Stimulated activated CD4-positive, alpha-beta T cell treated with anti-CD3 and anti-CD28 coated beads, Interleukin-15, amount 100 ng/mL, for 1 hour (primary cell): ENCODE measurements at places on chromosomes 7 and 10.

DNA sequence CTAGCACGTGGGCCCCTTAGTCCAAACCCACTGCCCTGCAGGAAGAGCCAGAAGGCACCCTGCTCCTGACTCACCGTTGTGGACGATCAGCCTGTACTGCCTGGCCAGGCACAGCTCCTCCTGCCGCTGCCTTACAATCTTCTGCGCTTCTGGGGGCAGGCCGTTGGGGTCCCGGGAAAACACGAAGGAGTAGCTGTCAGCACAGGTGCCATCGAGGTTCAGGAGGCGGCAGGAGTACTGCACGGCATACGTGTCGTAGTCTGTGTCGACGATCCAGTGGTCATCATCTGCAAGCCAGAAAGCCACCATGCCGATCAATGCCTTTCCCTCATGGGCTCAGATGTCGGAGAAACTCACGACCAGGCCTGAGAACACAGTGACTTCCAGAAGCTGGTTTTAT lies 7.3 kb downstream of the RBP4 start:
- DNase-seq = no peak

DNA sequence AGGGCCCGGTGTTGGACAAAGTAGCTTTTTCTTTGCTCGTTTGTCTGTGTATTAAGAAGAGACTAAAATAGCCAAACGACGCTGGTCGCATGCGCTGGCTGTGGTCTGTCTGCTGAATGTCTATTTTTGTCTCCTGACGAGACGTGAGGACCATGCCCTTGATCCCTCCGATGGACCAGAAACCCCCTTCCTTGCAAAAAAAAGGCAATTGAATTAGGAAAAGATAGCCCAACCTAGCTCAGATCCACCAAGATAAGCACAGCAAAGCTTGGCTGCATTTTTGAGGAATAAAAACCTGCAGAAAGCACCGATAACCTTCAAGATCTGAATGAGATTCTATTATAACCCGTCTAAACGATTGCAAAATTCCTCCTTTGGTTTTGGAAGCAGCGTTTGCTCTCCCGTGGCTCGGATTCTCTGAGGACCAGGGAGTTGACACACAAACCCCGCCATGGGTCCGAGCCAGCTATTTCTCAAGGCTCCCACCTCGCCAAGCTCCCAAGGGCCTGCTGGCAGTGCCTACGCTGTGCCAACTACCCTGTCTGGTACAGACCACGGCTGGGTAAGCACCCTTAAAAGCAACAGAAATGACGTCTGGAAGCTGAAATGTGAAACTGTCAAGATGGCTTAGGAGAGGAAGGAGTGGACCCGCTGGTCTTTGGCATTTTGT lies 17.7 kb upstream of the TTYH3 start:
- DNase-seq = no peak

DNA sequence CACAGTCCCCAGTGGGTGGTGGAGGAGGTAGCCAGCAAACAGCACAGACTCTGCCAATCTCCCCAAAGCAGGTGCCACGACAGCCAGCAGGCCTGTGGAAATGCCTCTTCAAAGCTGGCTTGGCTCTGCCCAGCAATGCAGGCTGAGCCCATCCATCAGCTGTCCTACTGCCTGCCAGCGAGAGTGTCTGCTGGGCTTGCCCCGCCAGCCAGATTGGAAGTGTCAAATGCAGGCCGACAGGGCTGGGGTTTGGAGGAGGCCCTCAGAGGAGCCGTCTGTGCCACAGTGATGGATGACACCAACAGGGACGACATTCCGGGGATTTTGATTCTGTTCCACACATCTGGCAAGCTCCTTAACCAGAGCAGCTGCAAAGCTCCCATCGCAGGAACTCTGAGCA lies 16.7 kb downstream of the HABP2 start:
- DNase-seq = no peak

- no peak for DNase-seq
These were observed 26.6 kb upstream of the SDHAF3 start for GRCh38 chr7:97090761-97091353.

DNA sequence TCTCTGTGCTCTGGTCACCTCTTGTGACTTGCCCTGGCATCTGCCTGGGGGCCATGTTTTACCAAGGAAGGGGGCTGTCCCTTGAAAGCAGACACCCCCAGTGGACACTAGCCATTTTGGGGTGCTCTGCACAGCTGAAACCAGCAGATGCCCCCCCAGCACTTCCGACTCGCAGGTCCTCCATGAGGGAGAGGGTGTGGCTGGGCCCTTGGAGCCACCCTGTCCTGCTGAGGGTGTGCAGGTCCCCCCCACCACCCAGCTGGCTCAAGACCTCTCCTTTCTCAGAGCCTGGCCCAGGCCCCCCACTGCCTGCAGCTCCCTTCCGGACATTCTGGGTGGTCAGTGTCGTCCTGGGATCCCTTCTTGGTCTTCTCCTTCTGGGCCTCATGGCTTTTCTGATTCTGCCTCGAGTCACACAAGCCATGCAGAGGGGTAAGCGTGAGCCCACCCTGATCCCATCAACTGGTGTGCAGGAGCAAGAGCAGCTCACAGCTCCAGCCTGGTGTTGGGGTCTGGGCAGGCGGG lies 12.3 kb downstream of the SCART1 start:
- DNase-seq = no peak

- no peak for DNase-seq
These were observed 41.9 kb downstream of the SEMA3C start for GRCh38 chr7:80876894-80877414.

- no peak for DNase-seq
These were observed 551.0 kb upstream of the FOXK1 start for GRCh38 chr7:4131063-4131462.

GRCh38 chr7:105748701-105749100 lies 127.7 kb downstream of the ATXN7L1 start:
- DNase-seq = no peak

- DNase-seq = no peak
These were observed 30.3 kb downstream of the PIK3CG start for GRCh38 chr7:106895246-106895864.

DNA sequence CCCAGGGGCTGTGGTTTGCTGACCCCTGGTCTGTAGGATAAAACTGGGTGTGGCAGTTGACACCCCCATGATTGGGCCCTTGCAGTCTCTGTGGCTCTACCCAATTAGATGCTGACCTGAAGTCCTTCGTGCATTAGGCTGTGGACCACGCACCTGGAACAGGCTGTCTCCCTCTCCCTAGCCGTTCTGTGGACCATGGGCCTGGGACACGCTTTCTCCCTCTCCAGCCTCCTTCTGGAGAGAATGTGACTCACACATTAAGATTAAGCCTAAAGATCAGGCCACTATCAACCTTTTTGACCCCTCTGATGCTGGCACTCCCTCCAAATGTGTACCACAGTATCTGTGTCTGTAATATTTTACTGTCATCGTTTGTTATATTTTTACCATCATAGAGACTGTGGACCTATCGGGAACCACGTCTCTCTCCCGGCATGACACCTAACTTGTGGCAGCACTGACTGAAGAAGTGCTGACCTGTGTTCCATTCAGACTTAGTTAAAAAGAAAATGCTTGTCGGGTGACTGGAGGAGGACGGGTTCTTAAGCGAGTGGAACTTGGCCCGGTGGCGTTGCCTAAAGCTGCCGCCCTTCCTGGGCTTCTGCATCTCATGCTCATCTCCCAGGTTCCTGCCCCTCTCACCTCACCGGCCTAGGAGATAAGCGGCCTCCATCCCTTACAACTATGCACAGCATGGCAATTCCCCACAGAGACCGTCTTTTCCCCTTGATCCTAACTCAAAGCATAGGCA lies 92.8 kb downstream of the WDR37 start:
- no peak for DNase-seq

- DNase-seq = no peak
These were observed 74.8 kb downstream of the DNAJB6 start for GRCh38 chr7:157411580-157411979.

DNA sequence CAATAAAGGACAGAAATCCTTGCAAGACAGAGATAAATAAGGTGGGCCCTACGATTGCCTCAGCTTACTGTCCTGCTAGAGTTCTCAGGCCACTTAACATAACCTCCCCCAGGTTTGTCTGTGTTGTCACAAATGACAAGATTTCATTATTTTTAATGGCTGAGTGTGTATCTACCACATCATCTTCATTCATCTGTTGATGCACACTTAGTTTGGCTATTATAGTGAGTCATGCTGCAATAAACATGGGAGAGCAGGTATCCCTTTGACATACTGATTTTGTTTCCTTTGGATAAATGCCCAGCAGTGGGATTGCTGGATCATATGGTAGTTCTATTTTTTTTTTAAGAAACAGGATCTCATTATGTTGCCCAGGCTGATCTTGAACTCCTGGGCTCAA lies 60.6 kb downstream of the PRTFDC1 start:
- no peak for DNase-seq

DNA sequence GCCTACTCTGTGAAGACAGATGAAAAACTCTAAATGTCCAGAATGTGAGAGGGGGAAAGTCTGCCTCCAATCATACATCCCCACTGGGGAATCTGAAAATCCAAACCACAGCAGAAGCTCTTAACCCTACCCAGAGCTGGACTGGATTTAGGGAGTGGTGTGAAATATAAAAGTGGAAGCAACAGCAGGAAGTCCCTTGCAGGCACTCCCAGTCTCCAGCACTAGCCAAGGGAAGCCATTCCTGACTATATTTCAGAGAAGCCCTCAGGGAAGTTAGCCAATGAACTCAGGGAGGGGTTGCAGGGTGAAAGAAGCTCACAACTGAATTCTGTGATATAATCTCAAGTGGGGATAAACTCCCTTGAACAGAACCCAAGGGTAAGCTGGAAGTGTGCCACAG lies 51.5 kb downstream of the CRPPA start:
- DNase-seq = no peak

DNA sequence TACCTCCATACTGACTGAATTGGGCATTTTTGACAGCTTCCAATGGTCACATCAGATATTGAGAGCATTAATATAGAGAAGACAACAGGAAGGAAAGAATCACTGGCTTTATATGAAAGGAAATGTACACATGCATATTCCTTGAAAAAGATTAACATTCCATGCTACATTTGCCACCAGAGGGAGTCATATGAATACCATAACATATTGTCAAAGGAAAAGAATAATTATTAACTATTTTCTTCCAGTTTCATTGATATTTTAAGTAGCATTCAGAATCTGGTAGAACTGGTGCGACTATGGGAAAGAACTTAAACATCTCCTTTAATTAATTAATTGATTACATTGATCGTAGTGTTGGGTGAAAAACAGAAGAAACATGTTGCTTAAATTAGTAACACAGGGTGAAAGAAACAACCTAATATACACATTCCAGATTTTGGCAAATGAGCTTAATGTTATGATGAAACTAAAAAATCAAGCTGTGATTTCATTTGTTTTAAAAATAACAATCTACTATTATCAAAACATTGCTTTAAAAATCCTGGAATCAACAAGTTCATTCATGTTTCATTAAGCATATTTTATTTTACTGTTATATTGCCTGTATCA lies 71.5 kb downstream of the GPR85 start:
- DNase-seq = no peak

DNA sequence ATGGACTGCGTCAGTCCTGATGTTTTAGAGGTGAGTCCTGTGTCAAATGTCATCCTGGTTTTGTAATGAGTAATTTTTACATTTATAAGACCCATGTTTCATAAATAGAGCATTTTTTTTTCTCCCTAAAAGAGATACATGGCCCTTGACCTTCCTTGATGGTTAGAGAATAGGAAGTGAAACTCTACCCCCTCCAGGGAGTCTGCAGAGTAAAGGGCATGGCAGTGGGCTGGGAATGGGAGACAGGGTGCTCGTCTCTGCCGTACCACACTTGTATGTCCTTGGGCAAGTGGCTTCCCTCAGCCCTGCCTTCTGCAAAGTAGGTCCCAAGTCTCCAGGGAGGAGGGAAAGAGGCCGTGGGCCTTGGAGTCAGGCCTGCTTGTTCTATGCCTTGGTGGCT lies 63.9 kb downstream of the WDFY4 start:
- no peak for DNase-seq

GRCh38 chr10:104260775-104261115 lies 6.1 kb downstream of the GSTO1 start:
- DNase-seq = no peak

- no peak for DNase-seq
These were observed 2.2 kb downstream of the TBATA start for GRCh38 chr10:70782746-70783680.

- no peak for DNase-seq
These were observed 34.4 kb upstream of the ETV1 start for GRCh38 chr7:14023838-14024237.

- no peak for DNase-seq
These were observed 52.3 kb upstream of the AQP1 start for GRCh38 chr7:30859202-30859939.

DNA sequence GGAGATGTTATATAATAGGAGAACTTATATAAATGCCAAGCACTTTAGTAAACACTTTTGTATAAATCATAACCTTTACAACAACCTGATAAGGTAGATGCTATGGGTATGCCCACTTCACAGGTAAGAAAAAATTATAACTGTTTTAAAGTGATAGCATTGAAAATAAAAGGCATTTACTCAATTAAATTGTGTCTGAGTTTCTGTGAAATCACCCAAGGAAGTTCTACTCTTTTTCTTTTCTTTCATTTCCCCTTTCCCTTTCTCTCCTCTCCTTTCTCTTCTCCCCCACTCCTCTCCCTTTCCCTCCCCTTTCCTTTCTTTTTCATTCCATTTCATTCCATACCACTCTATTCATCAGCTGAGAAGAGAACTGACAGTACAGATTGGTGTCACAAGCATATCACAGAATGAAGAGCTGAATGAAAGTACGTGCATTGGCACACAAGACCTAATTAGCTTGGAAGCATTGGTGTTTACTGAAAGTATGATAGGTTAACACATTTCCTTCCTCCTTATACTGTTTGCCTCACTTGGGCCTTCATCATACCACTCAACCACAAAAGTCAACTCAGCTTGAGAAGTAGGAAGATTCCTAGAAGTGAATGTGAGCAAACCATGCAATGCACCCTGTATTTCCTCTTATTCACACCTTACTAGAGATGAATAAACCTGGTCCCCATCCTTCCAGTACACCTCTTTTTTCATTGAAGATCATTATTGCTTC lies 117.9 kb upstream of the AGR3 start:
- DNase-seq = no peak

DNA sequence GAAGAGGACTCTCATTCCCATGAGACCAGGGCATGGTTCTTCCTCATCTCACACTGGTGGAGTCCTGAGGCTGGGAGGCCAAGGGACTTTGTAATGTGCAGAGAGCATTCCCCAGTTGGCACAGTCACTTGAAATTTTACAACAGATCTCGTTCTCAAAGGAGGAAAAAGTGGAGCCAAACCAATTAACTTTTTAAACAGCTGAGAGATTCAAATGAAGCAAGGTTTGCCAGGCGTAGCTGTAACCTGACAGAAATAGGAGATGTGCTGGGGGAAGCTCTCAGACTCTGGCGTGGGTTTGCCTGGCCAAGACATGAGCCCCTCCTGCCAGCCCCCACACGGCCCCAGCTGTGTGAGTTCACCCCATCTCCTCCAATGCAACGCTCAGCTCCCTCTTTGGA lies 12.0 kb upstream of the CPXM2 start:
- DNase-seq = no peak
